H7 (cell line): ENCODE measurements at places on chromosomes 7 and 10. TPM values are rescaled to one million over a fixed set of nuclear protein-coding genes. Genes with fewer than 3 reads are reported as not detected.

The DLD gene
- total RNA-seq = 58.5 and 65.1 TPM in 2 replicates

The GALNT17 gene
- 67.7 and 72.3 TPM in 2 replicates for total RNA-seq

The IFIT3 gene
- total RNA-seq = 0.22 and 0.45 TPM in 2 replicates

The PRLHR gene
- total RNA-seq = not detected in 2 replicates

The DRGX gene
- not detected in 2 replicates for total RNA-seq

The CYP3A7 gene
- total RNA-seq = not detected in 2 replicates

The RFC2 gene
- total RNA-seq = 109 and 126 TPM in 2 replicates

The HOXA1 gene
- 0.10 TPM in 1 of 2 replicates, not detected in the other for total RNA-seq

The LRRC4 gene
- total RNA-seq = 5.8 and 5.9 TPM in 2 replicates

The SAMD9 gene
- 0.04 and 0.10 TPM in 2 replicates for total RNA-seq

The CCNY gene
- 33.7 and 49.7 TPM in 2 replicates for total RNA-seq

The NXPH1 gene
- total RNA-seq = 0.10 and 0.37 TPM in 2 replicates

The DENND2A gene
- total RNA-seq = 10.1 and 11.9 TPM in 2 replicates
